Stimulated activated CD8-positive, alpha-beta memory T cell treated with anti-CD3 and anti-CD28 coated beads, Interleukin-4, amount 100 ng/mL, for 1 hour (primary cell): ENCODE measurements at places on chromosomes 1 and 21.

GRCh38 chr1:239811211-239811885 is 280.3 kb upstream of the FMN2 start:
- DNase-seq = no peak

- no peak for DNase-seq
These were observed 15.4 kb upstream of the PHACTR4 start for GRCh38 chr1:28354121-28354520.

DNA sequence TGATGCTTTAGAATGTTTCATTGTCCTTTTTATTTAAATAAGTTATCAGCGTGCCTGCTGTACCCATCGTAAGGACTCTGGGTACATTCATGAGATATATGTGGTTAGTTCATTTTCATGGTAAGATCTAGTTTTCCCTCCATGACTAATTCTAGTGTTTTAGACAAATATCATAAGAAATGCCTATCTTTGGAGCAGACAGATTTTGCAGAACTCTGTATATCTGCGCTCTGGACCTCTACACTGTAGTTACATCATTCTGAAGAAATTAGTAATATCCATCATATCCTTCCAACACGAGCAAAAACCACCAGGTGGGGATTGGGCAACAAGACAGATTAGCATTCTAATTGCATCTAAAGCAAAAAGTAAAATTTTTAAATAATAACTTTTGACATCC is 499.2 kb downstream of the SETD4 start:
- DNase-seq = no peak

- no peak for DNase-seq
These were observed 53.6 kb upstream of the FMOD start for GRCh38 chr1:203404546-203404945.

DNA sequence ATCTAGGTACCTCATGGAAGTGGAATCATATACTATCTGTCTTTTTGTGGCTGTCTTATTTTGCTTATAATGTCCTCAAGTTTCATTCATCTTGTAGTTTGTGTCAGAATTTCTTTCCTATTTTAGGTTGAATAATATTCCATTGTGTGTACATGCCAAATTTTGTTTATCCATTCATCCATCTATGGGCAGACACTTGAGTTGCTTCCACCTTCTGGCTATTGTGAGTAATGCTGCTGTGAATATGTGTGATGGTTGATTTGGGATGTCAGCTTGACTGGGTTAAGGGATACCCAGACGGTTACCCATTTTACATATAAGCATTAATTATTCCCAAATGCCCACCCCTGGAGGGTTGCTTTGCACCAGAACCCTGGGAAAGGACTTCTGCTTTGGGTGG is 477.5 kb downstream of the PTPRU start:
- no peak for DNase-seq

DNA sequence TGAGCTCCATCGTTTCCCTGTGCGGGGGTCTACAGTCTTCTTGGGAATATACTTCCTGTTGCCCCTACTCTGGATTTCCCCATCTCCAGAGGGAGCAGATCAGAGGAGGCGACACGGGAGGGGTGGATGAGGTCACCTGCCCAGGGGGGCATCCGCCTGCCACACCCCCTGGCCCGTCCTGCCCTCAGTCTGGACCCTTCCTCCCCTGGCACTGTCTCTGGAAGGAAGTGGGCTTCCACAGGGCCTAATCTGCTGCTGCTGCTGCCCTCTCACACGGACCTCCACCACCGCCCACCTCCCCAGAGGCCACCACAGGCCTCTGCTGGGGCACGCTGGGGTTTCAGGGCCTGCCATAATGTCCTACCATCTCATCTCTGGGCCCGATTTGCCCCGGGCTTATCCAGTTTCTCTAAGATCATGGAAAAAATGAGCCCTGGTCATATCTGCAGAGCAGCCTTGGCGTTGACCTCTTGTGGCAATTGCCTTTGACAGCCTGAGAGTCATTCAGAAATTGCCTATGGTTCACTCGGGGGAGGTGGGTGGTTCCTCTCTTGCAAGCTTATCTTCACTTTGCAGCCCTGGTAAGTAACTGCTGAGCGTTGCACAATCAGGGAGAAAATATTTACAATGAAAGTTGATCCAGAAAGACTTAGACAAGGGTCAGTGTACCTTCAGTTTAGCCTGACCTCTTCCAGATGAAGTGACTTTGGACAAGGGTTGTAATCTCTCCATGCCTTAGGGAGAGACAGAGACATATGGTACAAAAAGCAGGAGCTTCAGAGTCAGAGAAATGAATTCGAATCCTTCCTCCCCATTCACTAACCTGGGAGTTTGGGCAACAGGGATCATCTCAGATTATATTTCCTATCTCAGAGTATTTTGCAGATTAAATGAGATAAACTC is 252.4 kb downstream of the TOMM20 start:
- no peak for DNase-seq

DNA sequence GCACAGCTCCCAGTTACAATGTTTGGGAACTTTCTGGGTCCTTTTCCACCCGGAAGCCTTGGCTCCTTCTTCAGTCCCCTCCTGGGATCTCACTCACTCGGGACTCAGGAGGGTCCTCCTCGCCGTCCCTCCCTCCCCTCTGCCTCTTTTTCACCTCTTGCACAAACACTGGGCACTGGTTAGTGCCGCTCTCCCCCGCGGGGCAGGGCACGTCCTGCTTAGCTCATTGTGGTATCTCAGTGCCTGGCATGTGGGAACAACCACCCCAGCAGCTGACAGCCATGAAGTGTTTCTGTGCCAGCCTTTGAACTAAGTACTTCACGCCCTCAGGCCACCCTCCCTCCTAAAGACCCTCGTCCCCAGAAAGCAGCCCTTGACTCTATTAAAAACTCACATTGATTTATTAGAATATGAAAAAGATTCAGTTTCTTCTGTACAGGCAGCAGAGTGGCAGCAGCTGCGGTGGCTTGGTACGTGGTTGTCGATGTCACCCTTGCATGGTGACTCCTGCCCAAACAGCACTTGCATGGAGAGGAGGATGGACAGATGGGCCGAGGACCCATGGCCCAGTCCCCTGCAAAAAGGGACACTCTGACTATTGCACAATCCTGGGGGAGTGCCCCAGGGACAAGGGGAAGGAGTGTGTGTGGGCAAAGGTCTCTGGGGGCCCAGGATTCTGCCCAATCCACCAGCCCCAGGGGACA is 56.3 kb downstream of the SLC9A1 start:
- DNase-seq = no peak

- no peak for DNase-seq
These were observed 6.2 kb upstream of the TEX35 start for GRCh38 chr1:178506669-178507068.

DNA sequence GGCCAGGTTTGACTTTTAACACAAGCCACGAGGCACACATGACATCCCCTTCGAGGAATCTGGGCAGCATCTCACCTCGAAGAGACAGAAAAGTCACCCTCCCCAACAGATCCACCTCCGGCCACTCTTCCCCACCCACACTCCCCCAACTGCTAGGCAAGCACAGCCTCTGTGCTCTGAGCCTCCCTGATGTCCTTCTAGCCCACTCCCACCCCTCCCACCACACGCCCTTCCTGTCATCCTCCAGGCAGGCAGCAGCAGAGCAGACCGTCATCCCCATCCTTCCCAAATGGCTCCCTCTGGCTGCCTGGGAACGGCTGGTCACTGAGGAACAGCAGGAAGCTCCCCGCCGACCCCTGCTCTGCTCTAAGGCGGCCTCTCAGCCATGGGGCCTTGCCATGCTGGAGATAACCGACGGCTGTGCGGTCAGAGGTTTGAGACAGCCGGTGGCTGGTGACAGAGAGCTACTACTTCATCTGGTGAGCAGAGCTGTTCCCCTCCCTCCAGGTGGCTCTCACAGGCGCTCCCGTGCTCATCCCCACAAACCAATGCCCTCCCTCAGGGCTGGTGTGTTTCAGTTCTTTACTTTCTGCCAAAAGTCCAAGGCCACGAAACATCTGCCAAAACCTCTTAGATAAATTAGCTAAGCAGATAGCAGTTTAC is 25.6 kb downstream of the NPHP4 start:
- no peak for DNase-seq

DNA sequence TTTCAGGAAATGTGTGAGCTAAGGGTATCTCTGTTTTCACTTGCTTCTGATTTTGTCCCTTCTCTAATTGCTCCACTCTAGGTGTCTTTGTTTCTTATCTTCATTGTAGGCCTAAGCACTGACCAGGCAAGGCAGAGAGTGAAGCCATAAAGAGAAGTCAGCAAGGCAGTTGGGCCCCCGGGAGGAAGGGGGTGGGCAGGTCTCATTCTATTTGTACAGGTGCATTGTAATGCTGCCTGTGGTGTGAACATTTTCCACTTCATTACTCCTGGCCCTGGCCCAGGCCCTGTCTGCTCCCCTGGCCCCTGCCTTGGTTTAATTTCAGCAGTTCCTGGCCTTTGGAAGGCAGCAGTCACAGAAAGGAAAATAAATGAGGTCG is 86.4 kb upstream of the JUN start:
- no peak for DNase-seq

GRCh38 chr1:107010582-107010981 is 45.9 kb upstream of the PRMT6 start:
- DNase-seq = no peak

DNA sequence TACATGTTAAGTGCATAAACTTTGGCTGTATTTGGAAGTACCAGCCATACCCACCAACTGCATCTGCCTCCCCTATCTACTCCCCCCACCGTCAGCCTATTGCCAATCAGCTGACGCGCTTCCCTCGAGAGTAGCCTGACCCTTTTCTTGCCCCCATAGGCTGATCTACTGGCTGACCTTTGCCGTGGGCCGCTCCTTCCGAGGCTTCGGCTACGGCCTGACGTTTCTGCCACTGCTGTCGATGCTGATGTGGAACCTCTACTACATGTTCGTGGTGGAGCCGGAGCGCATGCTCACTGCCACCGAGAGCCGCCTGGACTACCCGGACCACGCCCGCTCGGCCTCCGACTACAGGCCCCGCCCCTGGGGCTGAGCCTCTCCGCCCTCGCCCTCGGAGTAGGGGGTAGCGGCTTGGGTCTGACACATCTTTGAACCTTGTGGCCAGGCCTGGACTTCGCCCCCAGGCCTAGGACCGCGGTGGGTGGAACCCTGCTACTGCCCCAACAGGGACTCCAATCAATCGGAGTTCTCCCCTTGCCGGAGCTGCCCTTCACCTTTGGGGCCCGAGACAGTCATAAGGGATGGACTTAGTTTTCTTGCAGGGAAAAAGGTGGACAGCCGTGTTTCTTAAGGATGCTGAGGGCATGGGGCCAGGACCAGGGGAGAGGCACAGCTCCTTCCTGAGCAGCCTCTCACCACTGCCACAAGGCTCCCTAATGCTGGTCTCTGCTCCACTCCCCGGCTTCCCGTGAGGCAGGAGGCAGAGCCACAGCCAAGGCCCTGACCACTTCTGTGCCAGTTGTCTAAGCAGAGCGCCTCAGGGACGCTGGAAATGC is 4.0 kb downstream of the GLMP start:
- DNase-seq = no peak

- no peak for DNase-seq
These were observed at the start of gene SMPDL3B for GRCh38 chr1:27934818-27935549. Gene SMPDL3B, plus strand, starts transcription at chr1:27935000. Its CDS starts 184 bp downstream, at chr1:27935184.

DNA sequence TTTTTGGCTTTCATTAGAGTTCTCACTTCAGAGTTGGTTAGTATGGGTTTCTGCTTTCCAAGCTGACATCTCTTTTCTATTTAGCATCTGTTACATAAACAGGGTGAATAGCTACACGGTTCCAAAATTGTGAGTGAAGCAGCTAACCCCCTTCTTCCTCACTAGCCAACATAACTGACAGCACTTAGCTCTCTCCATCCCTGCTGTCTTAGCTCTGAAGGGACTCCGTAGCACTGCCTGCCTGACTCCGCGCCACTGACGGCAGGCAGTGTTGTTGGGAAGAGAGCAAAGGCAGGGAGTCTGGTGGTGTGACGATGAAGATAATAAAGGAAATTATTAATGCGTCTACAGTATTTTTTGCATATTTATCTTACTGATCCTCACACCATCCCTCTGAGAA is 247.0 kb downstream of the PTBP2 start:
- DNase-seq = no peak
